ENCODE measurements at places on chromosomes 5 and 9.
A peak's percentile ranks its signal among the peaks of the same experiment; 100 is the strongest.

DNA sequence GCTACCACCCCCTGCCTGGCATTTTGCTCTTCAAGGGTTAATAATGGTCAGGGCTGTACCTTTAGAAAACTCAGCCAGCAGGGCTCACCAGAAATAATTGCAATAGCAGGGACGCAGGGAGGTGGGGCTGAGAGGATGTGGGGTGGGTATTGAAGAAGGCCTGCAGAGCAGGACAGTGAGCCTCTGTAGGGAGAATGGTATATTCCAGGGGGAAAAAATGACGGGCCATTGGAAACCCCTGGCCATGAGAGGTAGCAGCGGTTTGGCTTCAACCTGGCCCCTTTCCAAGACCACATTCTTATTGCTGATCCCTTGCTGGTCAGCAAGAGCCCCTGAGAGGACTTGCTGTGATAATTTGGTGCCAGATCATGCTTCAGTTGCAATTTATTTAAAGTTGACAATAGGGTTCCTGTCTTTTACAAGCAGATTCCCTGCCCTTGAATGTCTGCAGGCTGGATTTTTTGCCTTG is 36.7 kb upstream of the CTNNA1 start:
- DNase-seq: no peak

DNA sequence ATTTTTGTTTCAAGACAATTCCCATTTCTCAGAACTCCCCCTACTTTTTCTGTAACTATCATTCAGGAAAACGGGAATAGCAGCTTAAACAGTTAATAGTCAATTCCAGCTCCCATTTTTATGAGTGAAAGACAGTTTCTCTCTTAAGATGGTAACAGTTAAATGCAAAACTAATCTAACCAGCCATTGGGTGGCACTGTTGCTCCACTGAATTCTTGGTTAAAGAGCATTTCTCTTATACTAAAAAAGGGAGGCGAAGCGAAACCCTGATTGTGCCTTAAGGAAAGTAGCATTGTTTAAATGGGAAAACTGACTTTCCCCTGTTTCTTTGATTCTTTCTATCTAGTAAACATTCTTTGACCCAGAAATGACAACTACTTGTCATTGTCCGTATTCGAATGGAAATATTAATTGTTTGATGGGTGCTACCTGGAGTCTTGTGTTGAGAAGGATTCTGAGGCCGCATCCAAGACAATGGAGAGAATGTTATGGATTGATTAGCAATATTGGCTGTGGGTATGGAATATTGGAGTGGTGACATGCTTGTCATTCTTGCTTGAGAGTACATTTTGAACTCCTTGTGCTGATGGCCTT is 507.8 kb downstream of the MAT2B start:
- peak; percentile 35 for DNase-seq

- DNase-seq: no peak
These were observed 414.2 kb downstream of the CCDC171 start for GRCh38 chr9:15967068-15967467.

GRCh38 chr9:81741103-81741502 is 51.8 kb upstream of the TLE1 start:
- DNase-seq: no peak

DNA sequence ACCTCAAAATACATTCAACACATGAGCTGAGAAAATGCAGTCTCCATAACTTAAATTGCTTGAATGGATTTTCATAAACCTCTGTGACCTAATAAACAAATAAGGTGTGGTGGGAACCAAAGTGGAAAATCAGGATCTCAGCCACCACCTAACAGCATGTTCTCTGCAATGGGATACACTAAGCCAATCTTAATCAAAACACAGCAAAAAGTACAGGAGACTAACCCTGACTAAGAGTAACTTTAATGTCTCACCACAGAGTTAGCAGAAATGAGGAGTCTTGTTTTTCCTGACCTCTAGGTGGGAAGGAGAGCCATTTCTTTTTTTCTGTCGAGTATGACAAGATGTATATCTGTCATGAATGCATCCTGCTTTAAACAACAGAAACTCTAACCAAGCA is 48.5 kb downstream of the PLK2 start:
- no peak for DNase-seq

DNA sequence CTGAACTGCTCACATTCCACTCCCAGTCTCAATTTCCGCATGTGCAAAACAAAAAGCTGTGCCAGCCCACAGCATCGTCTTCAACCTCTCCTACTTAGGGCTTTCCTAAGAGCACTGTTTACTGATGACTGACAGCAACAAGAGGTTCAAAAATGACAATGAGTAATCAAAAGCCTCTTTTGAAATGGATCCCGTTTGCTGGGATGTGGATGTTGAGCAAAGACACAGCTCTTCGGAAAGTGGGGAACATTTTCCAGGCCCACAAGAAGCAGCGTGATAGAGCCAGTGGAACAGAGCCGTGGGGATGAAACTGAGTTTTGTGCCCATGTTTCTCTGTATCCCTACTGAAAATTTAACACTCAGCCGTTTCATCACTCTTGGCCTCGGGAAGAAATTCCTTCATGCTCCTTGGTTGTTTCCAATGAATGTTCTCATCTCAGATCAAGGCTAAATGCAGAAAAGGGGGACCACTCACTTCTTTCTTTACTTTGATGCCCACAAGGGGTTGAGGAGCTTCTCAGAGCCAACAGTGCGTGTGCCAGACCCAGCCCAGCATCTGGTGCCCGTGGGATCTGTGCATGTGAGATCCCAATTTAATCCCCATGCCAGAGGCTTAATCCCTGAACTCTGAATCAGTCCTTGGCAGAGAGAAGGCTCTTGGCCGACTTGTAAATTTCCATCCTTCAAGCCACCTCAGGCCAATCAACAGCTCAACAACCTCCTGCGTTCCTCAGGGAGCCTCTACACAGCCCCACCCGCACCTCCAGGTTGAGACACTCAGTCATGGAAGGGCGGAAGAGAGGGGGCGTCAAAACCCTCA is 230.2 kb upstream of the DAPK1 start:
- DNase-seq: no peak

DNA sequence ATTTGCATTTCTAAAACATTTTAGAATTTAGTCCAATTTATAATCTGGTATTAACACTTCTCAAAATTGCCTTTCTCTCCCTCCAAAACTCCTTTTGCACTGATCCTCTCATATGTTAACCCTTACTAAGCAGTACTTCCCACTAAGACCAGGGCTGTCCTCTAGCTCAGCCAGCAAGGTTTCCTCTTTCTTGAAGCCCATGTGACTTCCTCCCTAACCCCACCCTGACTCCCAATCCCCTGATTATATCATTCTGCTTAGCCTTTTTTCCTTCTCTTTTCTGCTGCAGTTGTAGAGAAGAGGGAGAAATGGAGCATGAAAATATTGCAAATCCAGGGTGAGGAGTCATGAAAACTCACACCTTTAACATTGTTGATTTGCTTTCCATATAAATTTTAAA is 241.7 kb downstream of the MCTP1 start:
- DNase-seq: peak; percentile 37

DNA sequence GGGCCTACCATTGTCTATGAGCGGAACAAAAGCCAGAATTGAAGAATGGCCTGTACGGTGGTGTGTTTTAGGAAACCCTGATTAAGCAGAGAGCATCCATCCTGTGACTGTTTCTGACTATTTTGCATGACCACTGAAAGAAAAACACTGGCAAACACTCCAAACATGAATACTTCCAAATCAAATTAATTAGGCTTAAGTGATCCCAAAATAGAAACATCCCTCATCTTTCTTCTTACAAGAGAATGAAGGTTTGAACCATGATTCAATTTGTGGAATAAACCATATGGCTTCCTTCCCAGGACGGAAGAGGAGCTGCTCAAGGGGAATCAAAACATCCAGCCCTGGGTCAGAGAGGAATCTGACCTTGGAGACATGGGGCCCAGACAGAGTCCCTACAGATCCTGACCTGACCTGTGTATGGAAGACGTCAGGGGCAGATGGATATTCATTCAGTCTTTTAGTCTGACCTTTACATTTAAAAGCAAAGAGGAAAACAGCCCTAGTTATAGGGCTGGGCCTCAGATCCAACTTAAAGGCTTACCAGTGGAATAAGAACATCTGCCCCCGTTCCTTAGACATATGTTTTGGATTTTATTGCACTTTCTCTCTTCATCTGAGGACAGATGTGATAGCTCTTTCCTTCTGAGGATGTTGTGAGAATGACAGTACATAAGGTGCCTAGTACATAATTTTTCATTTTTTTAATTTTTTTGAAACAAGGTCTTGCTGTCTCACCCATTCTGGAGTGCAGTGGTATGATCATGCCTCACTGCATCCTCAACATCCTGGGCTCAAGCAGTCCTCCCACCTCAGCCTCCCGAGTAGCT is 17.6 kb upstream of the RECK start:
- no peak for DNase-seq

- DNase-seq: no peak
These were observed 55.5 kb downstream of the TENT4A start for GRCh38 chr5:6768590-6769230.

DNA sequence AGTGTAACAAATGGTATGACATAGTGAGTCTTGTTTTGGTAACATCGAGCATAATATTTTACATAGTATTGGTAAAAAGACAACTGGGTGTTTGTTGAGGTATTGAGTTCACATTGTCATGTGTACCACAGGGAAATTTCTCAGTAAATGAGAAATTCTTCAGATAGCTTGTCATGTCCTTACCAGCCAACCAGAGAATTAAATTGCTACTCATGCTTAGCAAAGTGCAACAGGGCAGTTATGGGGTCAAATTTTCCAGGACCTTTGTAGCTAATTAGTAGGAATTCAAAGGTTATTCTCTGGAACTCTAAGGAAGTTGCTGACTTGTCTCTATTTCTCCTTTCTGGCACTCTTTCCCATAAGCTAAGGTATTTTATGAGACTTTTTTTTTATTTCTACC is 595.7 kb downstream of the EFNA5 start:
- DNase-seq: no peak

DNA sequence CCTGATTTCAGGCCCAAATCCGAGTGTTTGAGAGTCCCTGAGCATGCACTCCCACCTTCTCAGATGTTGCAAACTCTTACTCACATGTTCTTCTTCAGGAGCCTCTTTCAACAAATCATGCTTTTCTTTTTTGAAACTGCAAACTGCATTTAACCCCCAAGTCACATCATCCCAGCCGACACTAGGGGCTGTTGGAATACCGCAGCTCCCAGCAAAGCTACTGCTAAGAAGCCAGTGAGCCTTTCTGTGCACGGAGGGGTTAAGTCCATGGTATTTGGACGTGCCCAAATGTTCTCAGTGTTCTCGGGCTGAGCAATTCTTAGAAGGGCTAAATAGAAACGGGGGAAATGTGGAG is 282.9 kb downstream of the NFIB start:
- no peak for DNase-seq

- no peak for DNase-seq
These were observed 68.8 kb upstream of the LRRC70 start for GRCh38 chr5:62509806-62510205.

GRCh38 chr9:27090711-27091110 is 18.3 kb upstream of the TEK start:
- no peak for DNase-seq

GRCh38 chr9:18861609-18862544 is 171.1 kb downstream of the SAXO1 start:
- no peak for DNase-seq

DNA sequence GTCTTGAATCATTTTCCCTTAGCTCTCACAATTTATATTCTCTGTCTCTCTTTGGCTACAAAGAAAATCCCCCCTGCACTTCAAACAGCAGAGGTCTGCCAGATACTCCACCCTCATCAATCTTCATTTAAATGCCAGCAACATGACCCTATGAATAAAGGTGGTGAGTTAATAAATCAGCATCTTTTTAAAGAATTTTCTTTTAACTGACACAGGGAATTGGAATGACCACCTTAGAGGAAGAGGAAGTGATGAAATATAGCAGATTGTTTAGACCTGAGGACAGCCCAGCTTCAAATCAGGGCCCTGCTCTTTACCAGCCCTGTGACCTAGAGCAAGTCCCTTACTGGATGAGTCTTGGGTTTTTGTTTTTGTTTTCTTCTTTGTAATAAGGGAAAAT is 223.1 kb upstream of the PAPPA start:
- no peak for DNase-seq

DNA sequence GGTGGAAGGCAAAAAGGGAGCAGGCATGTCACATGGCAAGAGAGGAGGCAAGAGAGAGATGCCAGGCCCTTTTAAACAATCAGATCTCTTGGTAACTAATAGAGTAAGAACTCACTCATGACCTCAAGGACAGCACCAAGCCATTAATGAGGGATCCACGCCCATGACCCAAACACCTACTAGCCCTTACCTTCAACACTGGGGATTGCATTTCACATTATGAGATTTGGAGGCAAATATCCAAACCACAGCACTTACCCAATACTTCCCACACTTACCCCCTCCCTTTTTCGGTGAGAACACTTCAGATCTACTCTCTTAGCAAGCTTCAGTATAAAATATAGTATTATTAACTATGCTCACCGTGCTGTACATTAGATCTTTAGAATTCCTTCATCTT is 41.9 kb downstream of the ZNF354A start:
- no peak for DNase-seq

DNA sequence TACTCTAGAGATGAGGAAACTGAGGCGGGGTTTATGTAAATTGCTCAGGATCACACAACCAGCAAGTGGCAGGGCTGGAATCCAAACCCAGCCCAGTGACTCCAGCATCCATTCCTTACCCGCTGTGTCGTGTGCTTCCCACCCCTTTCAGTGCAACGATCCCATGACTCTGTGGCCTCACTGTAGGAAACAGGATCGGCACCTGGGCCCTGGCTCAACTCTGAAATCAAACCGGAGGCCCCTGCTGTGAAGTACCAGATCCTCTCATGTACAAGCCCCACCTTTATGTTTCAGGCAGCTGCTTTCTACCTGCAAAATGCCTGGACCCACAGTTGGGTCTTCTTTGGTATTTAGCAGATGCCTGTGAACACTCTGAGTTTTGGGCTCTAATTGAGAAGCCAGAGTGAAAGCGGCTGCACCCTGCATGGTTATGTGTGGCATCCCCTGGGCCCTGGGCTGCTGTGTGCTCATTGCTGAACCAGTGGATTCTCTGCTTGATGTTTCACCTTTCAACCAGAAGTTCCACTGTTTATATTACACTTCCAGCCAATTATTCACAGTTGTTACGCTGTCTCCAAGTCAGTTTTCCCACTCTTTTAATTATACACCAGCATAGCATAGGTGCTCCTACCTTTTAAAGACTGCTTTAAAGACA is 36.7 kb downstream of the ABLIM3 start:
- no peak for DNase-seq

DNA sequence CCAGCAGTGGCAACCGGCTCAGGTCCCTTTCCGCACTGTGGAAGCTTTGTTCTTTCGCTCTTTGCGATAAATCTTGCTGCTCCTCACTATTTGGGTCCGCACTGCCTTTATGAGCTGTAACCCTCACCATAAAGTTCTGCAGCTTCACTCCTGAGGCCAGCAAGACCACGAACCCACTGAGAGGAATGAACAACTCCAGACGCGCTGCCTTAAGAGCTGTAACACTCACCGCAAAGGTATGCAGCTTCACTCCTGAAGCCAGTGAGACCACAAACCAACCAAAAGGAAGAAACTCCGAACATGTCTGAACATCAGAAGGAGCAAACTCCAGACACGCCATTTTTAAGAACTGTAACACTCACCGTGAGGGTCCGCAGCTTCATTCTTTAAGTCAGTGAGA is 103.5 kb downstream of the GLIS3 start:
- no peak for DNase-seq

GRCh38 chr5:149803641-149804468 is 73.7 kb downstream of the PPARGC1B start:
- no peak for DNase-seq

GRCh38 chr5:41392016-41392415 is 118.4 kb downstream of the PLCXD3 start:
- DNase-seq: no peak

GRCh38 chr5:80152778-80153177 is 103.1 kb downstream of the SERINC5 start:
- DNase-seq: no peak

GRCh38 chr5:158679221-158679641 is 420.5 kb downstream of the EBF1 start:
- DNase-seq: no peak

- no peak for DNase-seq
These were observed 336.1 kb upstream of the SLC30A5 start for GRCh38 chr5:68757626-68758212.
